ENCODE measurements at places on chromosomes 12 and 14.
A peak's percentile ranks its signal among the peaks of the same experiment; 100 is the strongest.

DNA sequence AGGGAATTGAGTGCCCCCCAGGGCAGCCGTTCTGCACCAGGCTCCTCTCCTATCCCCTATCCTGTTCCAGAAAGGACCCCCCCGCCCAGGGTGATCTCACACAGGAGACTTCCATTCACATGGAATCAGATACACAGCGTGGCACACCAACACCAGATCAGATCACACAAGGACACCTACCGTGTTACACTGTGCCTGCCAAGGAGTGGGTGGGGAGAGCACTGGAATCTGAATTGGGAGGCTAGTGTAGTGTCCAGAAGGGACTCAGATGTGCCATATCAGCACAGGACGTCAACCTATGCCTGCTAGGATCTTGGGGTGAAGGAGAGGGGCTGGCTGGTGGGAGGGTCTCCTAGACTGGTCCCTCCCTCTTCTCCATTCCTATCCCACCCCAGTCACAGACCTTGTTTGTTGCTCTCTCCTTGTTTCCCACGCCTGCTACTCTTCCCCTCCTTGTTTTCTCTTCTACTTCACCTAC is 2.3 kb downstream of the PTMS start:
- DNase-seq, result no peak

- no peak for DNase-seq
Measured at GRCh38 chr12:46473634-46474329, 101.2 kb upstream of the SLC38A2 start.

- DNase-seq, result no peak
Measured at GRCh38 chr12:78470354-78471195, 394.0 kb upstream of the SYT1 start.

DNA sequence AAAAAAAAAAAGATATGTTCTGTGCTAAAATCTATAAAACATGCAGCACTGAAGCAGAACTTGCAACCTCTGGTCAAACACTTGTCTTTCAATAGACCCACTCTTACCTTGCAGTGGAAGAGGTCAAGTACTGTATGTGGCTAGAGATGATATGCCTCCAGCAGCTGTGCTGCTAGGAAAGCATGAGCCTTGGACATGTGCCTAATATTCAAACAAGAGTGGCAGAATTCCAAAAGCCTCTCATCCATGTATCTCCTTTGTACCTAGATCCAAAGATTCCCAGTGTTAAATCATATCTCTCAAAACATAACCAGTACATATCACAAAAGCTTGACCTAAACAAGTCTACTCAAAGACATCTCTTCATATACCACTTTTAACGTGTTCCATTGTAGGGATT is 105.0 kb upstream of the CPNE8 start:
- DNase-seq, result no peak

DNA sequence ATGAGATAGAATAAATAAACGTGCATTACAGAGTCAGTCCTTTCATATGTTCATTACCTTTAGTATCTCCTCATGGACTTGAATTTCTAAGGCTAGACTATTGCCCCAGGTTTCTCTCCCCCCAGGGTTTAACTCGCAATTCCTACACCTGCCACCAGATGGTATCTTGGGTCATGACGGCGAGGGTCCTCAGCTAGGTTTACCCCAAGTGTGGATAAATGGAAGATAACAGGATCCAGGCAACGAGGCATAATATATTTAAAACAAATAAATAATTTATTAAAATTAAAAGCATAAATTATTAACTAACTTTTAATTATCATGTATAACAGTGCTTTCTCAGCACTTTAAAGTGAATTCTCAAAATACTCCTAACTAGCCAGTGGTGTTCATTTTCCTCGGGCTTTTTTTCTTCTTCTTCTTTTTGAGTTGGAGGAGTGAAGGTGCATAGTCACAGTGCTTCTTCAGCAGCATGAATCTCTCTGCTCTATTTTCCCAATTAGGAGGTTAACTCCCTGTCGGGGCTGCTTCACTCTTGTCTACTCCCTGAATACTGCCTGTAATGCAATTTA is 243.5 kb upstream of the CAND1 start:
- DNase-seq, result peak; percentile 22

- no peak for DNase-seq
Measured at GRCh38 chr12:21566223-21566906, 38.3 kb downstream of the GYS2 start.

GRCh38 chr14:39175445-39176262 is 600 bp downstream of the PNN start:
- peak; percentile 21 for DNase-seq

- DNase-seq, result no peak
Measured at GRCh38 chr12:38157274-38157932, 159.2 kb upstream of the ALG10B start.

DNA sequence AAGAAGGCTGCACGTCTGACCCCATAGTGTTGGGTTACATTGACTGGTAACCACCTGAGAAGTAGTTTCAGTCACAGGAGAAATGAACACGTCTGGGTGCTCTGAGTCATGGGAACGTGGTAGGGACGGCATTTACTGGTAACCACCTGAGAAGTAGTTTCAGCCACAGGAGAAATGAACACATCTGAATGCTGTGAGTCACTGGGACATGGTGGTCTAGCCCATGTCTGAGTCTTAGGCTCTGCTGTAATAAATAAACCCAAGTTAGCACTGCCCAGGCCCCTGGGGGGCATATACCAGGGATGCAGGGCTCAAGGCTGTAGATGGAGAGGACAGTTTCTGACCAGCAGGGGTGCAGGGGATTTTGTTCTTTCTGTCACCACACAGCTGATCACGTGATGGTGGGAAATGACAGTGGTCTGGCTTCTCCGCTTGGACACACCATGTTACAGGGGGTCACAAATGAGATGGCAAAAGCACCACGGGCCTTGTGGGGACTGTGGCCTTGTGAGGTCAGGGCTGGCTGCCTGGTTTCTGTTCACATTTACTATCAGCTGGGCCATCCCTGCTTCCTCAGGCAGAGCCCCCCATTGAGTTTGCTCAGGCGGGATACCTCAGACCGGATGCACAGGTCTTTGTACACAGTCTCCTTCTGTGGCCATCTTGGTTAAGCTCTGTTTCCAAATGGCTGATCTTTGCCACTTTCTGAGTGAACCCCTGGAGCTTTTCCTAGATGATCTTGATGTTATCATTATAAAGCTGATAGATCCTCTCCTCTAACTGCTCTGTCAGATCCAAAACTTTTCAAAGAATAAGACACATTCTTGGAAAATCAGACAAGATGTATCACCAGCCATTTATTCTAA is 9.8 kb upstream of the C12orf42 start:
- peak; percentile 49 for DNase-seq

GRCh38 chr12:119528241-119528640 is 65.3 kb upstream of the TMEM233 start:
- no peak for DNase-seq

DNA sequence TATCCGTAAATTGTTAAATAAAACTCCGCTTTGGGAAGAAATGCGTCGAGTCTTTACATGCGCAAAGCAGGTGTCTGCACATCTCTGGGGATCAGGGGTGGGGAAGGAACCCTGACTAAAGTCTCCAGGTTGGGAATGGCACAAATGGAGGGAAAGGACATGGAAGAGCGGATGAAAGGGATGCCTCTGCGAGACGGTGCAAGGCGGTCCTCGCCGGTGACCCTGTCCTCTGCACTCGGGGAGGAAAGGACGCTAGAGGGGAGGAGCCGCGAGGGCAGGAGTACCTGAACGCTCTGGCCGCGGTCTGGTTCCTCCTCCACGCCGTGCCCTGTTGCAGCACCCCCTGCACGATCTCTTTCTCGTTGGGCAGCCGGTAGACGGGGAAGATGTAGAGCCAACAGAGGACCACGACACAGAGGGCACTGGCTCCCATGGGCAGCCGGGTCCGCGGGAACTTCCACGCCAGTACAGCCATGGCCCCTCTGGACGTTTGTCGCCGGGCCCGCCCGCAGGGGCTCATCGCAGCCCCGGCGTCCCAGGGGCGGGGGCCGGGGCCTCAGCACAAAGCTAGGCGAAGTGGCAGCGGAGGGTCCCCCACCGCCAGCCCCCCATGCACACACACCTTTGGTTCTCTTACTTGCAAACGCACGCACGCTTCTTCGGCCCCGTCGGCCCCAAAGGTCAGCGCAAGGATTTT is 646 bp downstream of the ST8SIA1 start:
- DNase-seq, result no peak

- DNase-seq, result no peak
Measured at GRCh38 chr12:129696405-129696804, 207.4 kb downstream of the TMEM132D start.

GRCh38 chr12:19710811-19711793 is 271.8 kb downstream of the AEBP2 start:
- DNase-seq, result no peak

- DNase-seq, result no peak
Measured at GRCh38 chr12:112307317-112308011, 74.8 kb downstream of the HECTD4 start.

GRCh38 chr14:69705706-69706105 is 61.2 kb upstream of the SRSF5 start:
- no peak for DNase-seq

GRCh38 chr12:5909560-5909959 is 35.5 kb downstream of the ANO2 start:
- no peak for DNase-seq

DNA sequence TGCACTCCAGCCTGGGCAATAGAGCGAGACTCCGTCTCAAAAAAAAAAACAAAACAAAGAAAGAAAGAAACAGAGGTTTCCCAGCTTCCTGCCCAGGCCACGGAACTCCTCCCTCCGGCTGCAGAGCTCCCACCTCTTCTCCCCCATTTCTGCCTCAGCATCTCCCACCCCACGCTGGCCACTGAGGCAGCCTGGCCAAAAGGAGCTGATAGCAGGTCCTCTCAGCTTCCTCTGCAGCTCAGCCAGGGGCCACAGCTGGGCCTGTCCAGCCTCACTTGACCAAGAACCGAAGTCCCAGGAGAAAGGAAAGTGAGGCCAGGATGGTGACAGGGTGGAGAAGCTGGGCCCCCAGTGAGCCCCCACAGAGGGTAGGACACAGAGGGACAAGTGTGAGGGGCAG is 33.4 kb upstream of the CD9 start:
- DNase-seq, result no peak

GRCh38 chr14:61225344-61225743 is 55.8 kb downstream of the TMEM30B start:
- no peak for DNase-seq
